RWPE2 (cell line): ENCODE measurements at places on chromosomes 12 and 14.

- DNase-seq: no peak
Measured at GRCh38 chr14:61258985-61259384, 22.2 kb downstream of the TMEM30B start.

DNA sequence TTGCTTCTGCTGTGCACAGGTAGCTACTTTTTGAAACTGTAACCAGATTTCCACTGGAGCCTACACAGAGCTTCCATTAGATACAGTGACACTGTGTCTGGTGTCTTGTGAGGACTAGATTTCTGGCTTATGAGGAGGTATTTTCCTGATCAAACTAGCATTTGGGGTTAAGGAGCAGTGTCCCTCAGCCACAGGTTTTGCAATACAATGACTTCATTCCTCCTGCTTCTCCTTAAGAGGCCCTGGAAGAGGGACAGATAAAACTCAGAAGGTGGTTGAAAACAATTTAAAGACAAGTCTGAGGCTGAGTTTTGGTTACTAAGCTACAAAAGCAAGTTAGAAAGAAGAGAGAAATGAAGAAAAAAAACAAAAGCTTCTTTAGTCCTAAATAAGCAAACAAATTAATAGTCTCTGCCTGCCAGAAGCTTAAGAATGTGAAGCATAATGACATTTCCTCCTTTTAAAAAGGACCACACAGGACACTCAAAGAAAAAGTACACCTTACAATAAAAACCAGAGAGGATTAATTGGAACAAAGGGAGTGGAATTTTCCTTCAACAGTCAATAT is 53.0 kb downstream of the PKP2 start:
- no peak for DNase-seq

GRCh38 chr14:91341751-91342154 is 75.9 kb downstream of the CCDC88C start:
- no peak for DNase-seq

DNA sequence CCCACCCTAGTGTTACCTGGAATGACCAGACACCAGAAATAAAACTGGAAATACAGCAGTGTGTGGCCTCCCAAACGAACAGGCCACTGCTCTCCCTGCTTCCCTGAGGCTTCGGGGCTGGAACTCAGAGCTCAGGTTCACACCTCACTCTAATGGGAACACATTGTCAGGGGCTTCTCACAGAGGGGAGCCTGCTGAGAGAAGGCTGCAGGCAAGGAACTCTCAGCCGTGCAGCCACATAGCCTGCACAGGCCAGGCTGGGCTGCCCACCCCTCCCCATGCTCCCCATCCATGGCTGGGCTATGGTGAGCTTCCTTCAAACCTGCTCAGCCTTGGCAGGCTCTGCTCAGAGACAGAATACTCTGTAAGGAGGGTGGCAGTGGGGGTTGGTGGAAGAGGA is 302.5 kb downstream of the EMP1 start:
- no peak for DNase-seq

DNA sequence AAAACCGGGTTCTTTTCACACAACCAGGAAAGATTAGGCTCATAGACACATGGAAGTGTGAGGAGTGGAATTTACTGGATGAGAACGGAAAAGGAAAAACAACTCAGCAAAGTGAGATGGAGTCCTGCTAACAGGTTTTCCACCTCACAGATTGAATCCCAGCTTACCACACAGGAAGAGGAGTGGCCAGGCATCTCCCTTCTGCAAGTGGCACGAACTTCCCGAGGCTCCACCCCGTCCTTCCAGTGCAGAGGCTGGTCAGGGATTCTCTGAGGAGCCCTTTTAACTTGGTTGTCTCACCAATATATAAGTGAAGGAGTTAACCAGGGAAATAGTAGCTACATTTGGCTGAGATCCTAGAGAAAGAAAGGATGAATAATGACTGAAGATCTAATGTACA is 102.8 kb downstream of the SCAF11 start:
- no peak for DNase-seq
